ENCODE measurements at places on chromosomes 2 and 18. TPM values are rescaled to one million over a fixed set of nuclear protein-coding genes. Genes with fewer than 3 reads are reported as not detected.
A peak's percentile ranks its signal among the peaks of the same experiment; 100 is the strongest.

- DNase-seq, result no peak
Measured at GRCh38 chr2:146870691-146871090, 974.1 kb upstream of the ACVR2A start.

DNA sequence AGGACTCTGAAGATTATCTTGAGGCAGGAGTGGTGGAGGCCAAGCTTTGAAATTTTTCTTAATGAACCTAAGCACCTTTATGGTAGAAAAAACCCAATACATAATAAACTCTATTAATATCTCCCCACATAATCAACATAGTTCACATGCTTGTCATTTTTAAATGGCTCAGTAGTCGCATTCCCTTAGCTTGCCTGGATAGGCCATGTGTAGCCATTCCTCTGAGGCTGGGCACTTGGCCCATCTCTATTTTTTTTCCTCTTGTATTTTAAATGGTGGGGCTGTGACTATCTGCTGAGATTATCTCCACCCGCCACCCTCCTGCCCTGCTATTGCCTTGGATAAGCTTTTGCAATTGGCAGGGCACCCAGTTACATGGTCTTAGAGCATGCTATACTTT, 143.1 kb downstream of the FHOD3 start:
- DNase-seq, result no peak

GRCh38 chr2:47056374-47056773, 98.7 kb downstream of the STPG4 start:
- DNase-seq, result no peak

GRCh38 chr2:196742685-196743084, 56.8 kb downstream of the GTF3C3 start:
- DNase-seq, result peak; percentile 11

- no peak for DNase-seq
Measured at GRCh38 chr2:71347517-71347916, 15.9 kb downstream of the ZNF638 start.

Gene TEKT4
- total RNA-seq, result not detected

Gene SLC4A3
- total RNA-seq, result 8.7 TPM

Measured in WTC11 (cell line).